ENCODE measurements at places on chromosomes 13 and 19.
A peak's percentile ranks its signal among the peaks of the same experiment; 100 is the strongest.

DNA sequence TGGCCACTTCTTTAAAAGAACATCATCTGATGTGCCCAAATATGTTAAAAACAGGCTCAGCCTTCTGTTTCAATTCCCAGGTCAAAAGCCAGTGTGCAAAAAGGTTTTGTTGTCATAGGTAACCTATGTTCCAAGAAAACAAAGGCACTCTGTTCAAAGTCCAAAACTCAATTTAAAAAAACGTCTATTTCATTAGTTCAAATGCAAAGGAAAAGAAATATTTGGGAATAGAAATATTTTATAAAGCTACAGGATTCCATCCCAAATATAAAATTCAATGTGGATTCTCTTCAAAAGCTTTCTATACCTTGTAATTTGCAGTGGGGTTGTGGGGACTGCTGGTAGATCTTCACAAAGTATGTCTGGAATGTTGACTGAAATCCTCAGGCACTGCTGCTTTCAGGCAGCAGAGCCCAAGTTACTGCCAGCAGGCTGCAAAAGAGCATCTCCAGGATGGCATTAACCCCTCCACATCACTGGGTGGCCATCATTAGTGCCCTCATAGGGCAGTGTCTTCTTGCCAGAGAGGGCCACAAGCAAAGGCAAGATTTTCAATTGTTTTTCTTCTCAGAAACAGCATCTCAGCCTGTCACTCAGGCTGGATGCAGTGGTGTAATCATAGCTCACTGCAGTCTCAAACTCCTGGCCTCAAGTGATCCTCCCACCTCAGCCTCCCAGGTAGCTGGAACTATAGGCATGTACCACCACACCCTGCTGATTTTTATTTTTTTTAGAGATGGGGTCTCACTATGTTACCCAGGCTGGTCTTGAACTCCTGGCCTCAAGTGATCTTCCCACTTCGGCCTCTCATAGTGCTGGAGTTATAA lies 22.8 kb upstream of the STK24 start:
- no peak for DNase-seq

DNA sequence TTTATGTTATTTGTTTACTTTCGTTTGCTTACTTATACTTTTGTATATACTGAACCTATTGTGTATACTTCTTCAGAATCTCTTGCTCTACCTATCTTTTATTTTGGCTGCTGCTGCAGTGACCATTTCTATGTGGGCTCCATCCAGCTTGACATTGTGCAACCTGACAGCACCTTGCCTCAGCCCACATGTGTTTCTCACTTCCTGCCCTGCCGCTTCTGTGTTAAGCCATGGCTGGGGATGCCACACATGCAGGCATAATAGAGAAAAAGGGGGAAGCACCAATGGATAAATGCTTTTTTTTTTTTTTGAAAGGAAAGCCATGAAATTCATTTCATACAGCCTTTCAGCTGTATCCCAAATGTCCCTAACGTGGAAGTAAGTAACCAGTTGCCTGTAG lies 147.6 kb downstream of the RBM26 start:
- DNase-seq: no peak

DNA sequence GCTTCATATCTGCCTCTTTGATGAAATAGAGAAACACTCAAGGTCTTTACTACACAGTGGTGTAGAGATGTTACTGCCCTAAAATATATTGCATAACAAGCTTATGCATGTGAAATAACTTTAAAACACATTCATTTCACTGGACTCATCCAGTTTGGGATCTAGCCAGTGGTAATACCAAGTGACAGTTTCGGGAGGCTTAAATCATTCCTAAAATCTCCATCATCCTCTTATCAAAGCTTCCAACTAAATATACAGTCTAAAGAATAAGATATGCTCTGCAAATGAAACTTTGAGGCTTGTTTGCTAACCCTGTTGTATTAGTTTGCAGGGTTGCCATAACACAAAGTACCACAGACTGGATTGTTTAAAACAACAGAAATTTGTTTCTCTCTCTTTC lies 52.8 kb downstream of the THSD1 start:
- no peak for DNase-seq

- no peak for DNase-seq
Measured at GRCh38 chr13:73676550-73677047, 457.6 kb downstream of the KLF12 start.

- DNase-seq: no peak
Measured at GRCh38 chr13:114136576-114136975, 4.2 kb upstream of the RASA3 start.

DNA sequence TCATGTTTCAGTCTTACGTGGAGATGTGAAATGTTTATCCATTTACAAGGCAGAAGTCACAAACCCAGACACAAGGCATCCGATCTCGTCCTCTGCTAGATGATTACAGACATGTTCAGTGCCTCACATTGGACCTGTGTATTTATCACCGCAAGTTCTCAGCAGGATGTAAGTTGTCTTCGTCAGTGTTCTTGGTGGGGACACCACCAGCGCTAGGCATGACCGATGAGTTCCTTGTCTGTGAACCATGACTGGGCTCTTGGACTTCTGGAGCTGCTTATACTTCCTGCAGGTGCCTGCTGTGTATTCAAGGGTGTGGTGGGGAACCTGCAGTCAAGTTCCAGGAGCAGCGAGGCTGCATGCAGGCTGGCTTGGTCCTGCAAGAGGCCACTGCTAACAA lies 105.4 kb downstream of the URI1 start:
- DNase-seq: no peak

GRCh38 chr13:68851026-68851425 lies 1256.6 kb upstream of the ATXN8OS start:
- DNase-seq: no peak

DNA sequence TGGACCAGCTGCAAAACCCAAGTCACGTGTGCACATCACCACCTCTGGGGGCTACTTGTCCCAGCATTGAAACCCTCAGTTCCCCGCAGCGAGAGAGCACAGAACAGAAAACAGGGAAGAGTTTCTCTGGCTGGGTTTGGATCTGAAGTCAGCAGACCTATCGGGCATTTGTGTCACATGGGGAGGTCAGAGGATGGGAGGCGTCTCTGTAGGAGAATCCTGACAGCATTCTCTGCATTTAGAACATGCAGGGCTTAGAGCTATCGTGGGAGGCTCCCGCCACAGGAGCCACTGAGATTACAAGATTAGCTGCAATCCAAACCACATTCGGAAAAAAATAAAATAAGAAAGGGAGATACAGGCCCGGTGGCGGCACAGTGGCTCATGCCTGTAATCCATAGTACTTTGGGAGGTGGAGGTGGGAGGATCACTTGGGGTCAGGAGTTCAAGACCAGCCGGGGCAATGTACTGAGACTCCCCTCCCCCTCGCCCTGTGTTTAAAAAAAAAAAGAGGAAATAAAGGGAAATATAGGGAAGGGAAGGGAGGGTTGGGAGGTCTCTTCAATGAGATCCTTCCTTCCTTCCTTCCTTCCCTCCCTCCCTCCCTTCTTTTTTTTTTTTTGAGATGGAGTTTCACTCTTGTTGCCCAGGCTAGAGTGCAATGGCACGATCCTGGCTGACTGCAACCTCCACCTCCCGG lies 2.9 kb upstream of the TLE6 start:
- DNase-seq: no peak

GRCh38 chr19:42081584-42082203 lies 5.7 kb downstream of the ZNF574 start:
- DNase-seq: no peak

DNA sequence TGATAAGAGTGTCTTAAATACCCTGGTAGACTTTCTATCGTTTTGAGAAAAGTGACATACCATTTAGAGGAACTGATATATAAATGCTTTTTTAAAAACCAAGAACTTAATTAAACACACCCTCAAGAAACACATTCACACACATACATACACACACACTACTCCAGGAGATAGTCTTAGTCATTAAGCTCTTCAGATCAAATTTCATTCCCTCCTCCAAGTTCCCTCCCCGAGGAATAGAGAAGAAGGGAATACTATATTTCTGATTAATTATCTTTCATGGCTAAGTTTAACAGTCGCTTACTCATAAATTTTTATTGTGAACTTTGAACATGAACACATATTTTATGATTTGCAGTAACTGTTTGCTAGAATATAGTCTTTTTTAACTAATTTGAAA lies 1109.5 kb downstream of the SLITRK1 start:
- no peak for DNase-seq

DNA sequence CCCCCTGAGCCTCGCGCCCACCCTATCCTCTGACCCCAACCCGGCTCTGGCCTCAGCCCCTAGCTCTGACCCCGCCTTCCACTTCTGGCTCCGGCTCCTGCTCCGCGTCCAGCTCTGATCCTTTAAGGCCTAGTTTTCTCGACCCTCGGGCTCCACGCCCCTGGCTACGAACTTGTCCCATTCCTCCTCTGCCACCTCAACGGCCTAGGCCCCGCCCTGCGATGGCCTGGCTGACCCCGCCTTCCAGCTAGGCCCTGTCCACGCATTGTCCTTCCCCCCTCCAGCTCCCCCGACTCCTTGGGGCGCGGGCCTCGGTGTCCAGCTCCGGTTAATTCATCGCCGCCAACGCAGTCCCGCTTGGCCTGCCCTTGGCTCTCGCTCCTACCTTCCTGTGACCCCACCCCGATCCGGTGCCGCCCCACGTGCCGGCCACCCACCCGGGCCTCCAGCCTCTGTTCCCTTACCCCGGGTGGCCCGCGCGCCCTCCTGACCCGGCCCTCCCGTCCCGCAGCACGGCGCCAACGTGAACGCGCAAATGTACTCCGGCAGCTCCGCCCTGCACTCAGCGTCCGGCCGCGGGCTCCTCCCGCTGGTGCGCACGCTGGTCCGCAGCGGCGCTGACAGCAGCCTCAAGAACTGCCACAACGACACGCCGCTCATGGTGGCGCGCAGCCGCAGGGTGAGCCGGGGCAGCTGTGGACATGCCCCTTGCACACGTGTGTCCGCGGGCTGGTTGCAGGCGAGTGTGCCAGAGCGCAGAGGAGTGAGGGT lies 9.4 kb downstream of the BCL3 start:
- no peak for DNase-seq

DNA sequence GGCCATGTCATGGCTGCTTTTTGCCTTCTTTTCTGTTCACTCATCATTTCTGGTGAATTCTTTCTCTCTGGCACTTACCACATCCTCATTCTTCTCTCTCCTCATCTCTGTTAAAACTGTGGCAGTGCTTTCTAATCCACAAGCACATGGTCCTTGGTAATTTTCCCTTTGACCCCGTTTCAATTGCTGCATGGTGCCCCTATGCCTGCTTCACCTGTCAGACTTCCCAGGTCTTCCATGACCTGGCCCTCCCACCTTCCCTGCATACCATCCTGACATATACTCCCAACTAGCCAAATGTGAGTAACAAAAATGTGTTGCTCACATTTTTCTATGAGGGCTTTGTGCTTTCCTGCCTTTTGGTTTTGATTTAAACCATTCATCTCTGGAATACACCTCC lies 286.5 kb downstream of the MTUS2 start:
- DNase-seq: no peak

DNA sequence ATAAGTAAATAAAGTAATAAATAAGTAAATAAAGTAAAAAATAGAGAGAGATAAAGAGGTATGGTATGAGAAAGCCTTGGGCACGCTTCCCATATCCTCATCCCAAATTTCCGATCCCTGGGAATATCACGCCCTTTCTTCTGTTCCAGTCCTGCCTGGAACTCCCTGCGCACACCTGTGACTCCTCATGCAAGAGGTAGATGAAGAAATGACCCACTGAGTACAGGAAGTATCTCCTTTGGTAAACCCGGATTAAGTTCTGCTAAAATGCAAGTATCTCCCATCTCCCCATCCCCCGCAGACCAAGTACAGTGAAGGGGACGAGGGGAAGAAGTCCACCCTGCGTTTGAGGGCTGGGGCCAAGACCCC lies 399 bp upstream of the ZNF136 start:
- peak; percentile 40 for DNase-seq

DNA sequence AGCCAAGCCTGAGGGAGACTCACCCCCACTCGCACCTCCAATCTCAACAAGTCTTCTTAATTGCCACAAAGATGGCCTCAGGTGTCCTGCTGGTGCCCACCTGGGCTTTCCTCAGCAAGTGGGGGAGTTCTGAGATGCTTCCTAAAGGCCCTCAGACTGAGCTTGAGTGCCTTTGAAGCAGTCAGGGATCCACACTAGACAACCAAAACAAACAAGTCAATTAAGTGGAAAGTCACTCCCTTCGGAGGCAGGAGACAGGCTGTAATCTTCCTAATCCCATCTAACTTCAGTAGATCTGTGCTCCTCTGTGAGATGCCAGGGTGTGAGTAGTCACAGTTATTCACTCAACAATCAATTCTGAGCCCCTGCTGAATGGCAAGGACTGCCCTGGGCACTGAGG lies 68.3 kb upstream of the SERP2 start:
- DNase-seq: no peak

DNA sequence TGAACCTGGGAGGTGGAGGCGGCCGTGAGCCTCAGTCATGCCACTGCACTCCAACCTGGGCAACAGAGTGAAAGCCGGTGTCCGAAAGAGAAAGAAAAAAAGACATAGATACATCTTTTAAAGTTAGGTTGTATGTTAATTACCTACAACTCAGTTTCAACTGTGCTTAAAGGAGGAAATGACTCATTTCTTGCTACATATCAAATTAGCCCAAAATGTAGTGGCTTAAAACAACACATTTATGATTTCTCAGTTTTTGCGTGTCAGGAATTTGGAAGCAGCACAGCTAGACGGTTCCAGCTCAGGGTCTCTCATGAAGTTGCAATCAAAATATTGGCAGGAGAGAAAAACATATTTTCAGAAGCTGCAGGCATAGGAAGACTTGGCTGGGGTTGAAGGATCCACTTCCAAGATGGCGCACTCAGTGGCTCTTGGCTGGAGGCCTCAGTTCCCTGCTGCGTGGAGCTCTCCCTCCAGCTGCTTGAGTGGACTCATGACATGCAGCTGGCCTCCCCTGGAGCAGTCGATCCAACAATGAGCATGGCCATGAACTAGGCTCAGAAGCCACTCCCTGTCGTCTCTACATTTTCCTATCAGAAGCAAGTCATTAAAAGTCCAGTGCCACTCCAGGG lies 7.1 kb downstream of the LDLR start:
- no peak for DNase-seq

DNA sequence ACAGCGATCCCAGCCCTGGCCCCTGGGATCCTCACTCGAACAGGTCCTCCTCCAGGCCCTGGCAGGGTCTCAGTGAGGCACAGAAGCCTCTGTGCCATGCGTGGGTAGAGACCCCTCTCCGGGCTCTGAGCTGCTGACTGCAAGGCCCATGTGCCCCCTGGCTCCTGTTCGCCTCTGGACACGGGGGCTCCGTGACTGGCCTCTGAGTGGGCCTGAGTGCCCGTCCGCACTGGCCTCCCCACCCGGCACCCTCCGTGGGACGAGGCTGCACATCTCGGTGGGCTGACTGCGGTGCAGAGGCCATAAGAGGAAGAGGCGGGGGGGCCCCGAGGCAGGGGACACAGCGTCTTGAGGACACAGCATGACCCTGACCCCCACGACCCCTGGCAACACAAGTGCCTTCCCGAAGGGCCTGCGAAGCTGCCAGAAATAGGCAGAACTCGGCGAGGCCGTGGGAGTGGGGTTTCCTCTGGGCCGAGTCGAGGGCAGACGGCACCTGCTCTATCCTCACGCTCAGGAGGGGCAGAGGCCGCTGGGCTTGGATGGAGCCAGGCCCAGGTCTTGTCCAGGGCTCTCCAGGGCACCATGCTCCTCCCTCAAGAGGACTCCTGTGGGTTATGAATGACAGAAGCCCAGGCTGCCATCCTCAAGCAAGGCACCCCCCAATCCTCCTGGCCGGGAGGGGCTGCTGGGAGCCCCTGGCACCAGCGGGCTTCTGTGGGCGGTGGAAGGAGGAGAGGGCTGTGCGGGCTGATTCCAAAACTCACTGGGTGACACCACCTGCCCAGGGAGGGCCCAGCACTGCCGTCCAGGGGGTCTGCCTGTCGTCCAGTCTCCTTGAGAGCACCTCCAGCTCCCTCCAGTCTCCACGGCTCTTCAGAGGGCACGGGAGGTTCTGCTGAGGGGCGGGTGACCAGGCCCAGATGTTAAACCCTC lies 52.6 kb downstream of the RASA3 start:
- DNase-seq: no peak

Measured in NCI-H2081 treated with DMSO at 0.1 percent for 48 hours (cell line).